ENCODE measurements at places on chromosomes 1 and 21. TPM values are rescaled to one million over a fixed set of nuclear protein-coding genes. Genes with fewer than 3 reads are reported as not detected.

- DNase-seq: no peak
Measured at GRCh38 chr1:68140536-68140935, 90.1 kb upstream of the DIRAS3 start.

DNA sequence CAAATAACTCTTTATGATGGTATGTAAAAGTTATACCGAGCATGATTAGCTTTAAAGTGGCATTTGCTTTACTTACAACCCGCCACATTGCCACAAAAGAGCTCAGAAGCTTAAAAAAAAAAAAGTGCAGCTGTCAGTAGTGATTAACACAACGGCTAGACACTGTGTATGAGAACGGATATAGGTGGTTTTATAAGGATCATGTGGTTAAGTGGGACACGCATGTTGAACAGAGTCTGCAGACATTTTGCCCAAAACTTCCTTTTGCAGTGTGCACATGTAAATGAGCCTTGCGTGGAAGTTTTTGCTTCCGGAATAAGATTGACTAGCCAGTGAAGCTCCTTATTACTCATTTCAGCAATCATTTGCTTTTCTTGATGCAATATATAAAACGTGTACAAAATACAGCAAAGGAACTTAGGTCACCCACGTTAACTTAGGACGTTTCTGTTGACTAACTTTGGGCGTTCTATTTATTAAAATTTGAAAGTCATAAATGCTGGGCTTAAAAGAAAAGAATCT, 58.7 kb upstream of the RGS1 start:
- no peak for DNase-seq

GRCh38 chr1:226589008-226589733, 40.6 kb downstream of the STUM start:
- DNase-seq: no peak

DNA sequence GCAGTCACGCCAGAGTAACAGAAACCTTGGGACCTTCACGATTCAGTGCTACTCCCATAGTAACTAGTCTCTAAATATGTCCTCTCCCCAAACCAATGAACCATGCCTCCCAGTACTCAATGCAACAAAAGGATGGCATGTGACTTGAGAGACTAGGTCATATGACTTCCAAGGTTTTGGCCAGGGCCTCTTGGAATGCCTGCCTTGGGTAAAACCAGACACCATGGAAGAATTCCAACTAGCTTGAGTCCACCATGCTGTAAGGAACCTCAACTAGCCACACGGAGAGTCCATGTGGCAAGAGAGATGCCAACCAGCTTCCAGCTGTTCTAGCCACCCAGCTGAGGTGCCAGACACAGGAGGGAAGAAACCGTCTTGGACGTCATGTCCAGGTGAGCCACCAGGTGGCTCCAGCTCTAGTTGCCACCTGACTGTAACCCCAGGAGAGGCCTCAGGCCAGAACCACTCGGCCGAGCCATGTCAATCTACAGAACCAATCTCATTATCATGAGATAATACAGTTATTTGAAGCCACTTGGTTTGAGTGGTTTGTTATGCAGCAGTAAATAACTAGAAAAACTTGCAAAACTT, 115.0 kb downstream of the SYF2 start:
- DNase-seq: peak; percentile 63

DNA sequence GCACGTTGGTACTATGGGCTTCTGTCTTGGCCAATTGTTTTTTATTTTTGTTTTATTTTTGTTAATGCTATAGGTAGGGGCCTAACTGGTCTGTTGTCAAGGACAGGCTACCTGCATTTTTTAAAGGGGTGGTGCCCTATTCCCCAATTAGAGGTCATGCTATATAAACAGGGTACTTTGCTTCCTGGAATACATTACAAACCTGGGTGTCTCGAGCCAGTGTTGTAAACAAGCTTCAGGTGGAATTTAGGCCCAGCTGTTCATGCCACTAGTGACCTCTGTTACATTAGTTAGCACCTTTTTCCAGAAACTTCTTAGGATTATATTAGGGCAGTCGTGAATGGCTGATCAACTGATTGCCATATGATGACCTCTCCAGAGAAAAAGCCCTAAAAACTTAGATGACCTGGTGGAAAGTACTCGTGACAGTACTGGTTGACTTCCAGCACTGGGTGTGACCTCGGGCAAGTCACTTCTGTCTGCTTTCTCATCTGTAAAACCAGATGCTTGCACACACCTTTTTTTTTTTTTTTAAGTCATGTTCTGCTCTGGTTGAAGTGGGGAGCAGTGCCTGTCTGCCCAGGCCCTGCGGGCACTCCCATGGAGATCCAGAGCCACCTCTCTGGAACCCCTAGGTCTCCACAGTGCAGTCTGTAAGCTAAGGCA, 46.5 kb downstream of the ELK4 start:
- DNase-seq: no peak

- no peak for DNase-seq
Measured at GRCh38 chr1:24903955-24904730, 25.9 kb downstream of the RUNX3 start.

GRCh38 chr1:186880982-186881381, 52.2 kb downstream of the PLA2G4A start:
- DNase-seq: no peak

- DNase-seq: no peak
Measured at GRCh38 chr1:230725256-230726012, 11.5 kb upstream of the AGT start.

- peak; percentile 54 for DNase-seq
Measured at GRCh38 chr1:27602462-27603308, 1.3 kb downstream of the AHDC1 start.

GRCh38 chr1:221310180-221310579, 430.9 kb downstream of the HLX start:
- no peak for DNase-seq

GRCh38 chr1:72516826-72517225, 234.5 kb upstream of the NEGR1 start:
- no peak for DNase-seq

DNA sequence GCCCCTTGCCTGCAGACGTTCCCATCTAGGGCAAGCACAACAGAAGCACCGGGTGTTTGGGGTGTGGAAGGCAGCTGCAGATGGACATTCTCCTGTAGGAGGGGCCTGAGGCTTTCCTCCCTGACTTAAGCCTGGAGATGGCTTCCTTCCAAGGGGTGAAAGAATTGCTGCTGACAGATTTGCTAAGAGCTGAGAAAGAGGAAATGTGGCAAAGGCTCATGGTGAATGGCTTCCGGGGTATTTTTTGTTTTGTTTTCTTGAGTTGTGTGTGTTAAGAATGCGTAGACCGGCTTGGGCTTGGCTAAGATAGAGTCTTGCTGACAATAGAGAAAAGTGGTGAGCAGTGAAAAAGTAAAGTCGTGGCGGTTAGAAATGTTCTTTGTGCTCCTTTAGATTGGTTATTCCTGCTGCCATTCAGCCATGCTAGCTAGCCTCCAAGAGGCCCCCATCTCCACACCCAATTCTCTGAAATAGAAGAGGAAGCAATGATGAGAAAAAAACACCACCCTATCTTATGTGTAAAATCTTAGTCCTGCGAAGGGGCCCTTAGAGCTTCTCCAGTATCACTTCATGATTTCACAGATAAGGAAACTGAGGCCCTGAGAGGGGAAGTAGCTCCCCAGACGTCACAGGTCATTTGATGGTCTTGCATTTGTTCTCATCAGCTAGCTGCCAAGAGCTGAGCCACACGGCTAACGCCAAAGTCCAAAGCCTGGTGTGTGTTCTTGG, 36.9 kb downstream of the EIF2D start:
- DNase-seq: peak; percentile 71

GRCh38 chr1:172940174-172940855, 110.4 kb downstream of the TNFSF18 start:
- no peak for DNase-seq

GRCh38 chr21:44433791-44434567, 21.3 kb upstream of the LRRC3 start:
- DNase-seq: no peak

- DNase-seq: no peak
Measured at GRCh38 chr1:3461238-3461933, 6.9 kb downstream of the ARHGEF16 start.

- no peak for DNase-seq
Measured at GRCh38 chr1:8874230-8875201, 4.0 kb downstream of the ENO1 start.

The HTR1D gene
- 0.04 TPM for total RNA-seq

The TRIM45 gene
- 3.6 TPM for total RNA-seq

The LAD1 gene
- total RNA-seq: 0.25 TPM

The MATN1 gene
- total RNA-seq: 1.8 TPM

The SLC45A3 gene
- total RNA-seq: 2.5 TPM

The SPRR2E gene
- total RNA-seq: not detected
